Cardiac septum (tissue), 1 donor: ENCODE measurements at places on chromosomes 13 and 19.
A peak's percentile ranks its signal among the peaks of the same experiment; 100 is the strongest.

GRCh38 chr19:46283771-46284170 lies 13.1 kb upstream of the HIF3A start:
- DNase-seq: no peak

GRCh38 chr13:111610879-111611278 lies 290.4 kb downstream of the TEX29 start:
- DNase-seq: no peak

- no peak for DNase-seq
These were observed 30.3 kb upstream of the CEACAM1 start for GRCh38 chr19:42558450-42559150.

DNA sequence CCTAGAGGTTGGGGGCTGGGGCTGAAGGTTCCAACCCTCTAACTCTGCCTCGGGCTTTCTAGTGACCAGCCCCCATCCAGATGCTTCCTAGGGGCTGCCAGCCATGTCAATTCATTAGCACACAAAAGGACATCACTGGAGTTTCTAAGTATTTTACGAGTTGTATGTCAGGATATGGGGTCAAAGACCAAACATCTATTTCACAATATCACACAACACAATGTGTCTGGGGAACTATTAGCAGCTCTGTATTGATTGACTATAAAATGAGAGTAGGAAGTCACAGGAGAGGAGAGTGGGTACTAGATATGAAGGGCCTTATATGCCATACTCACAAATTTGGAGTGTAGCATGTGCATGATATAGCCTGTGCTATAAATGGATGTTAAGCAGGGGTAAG lies 42.1 kb downstream of the LPAR6 start:
- DNase-seq: no peak

GRCh38 chr19:17778968-17779929 lies 15.7 kb upstream of the B3GNT3 start:
- DNase-seq: peak; percentile 81

DNA sequence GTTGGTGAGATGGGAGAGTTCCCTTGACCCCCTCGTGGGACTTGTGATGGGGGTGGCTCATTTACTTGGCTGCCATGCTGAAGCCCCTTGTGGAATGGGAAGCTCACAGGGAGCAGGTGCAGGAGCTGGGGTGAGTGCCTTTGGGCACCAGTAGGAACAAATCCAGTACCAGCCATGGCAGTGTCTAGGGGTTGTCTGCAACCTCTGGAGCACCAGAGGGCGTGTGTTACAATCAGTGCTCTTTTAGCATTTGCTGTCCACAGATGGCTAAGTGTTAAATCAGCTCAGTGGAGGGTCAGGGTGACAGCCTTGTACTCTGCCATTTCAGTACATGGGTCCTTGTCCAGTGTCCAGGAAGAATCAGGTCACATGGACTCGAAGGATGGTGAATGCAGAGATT lies 75.6 kb downstream of the ATP8A2 start:
- no peak for DNase-seq

DNA sequence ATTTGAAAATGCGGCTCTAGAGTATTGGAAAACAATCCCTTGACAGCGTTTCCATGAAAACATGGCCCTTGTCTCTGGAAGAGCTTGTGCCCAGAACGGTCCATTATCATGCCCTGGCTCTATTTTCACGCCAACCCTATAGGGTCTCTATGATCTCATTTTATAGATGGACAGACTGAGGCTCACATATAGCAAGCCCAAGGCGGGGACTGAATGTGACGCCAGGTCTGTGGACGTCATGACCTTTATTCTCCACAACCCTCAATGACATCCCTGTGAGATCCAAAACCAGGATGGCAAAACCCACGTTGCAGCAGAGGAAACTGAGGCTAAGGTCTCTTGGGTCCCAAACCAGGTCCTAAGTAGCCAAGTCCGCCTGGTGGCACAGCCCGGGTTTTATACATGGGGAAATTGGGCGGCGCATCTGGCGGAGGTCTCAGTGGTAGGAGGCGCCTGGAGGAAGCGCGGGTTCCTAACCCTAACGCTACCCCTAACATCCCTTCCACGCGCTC lies 425 bp upstream of the COLGALT1 start:
- no peak for DNase-seq

- no peak for DNase-seq
These were observed 712 bp upstream of the RINL start for GRCh38 chr19:38878575-38879399.

DNA sequence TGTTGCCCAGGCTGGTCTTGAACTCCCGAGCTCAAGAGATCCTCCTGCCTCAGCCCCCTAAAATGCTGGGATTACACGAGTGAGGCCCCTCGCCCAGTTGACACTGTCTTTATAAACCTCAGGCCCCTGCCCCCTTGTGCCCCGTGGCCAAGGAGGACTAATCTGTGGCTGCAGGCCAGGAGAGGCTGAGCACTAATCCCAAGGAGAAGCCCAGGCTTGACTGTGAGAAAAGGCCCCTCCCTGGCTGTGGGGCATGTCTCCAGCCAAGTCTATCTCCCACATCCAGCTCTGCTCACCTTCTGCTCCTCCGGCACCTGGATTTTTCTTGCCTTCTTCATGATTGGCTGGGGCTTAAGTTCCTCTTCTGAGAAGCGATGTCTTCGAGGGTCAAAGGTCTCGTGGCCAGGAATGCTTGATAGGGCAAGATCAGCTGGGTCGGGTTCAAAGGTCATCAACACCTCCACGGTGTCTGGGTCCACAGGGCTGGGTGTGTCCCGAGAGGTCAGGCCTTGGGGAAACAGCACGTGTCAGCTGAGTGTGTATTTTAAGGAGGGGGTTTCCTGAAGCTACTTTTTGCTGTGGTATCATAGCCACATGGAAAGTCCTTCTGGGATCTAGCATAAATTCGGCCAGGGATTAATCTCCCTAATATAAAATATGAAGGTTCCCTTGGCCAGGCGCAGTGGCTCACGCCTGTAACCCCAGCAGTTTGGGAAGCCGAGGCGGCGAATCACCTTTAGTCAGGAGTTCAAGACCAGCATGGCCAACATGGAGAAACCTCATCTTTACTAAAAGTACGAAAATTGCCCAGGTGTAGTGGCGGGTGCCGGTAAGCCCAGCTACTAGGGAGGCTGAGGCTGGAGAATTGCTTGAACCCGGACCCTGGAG lies 3.8 kb downstream of the DBP start:
- no peak for DNase-seq

DNA sequence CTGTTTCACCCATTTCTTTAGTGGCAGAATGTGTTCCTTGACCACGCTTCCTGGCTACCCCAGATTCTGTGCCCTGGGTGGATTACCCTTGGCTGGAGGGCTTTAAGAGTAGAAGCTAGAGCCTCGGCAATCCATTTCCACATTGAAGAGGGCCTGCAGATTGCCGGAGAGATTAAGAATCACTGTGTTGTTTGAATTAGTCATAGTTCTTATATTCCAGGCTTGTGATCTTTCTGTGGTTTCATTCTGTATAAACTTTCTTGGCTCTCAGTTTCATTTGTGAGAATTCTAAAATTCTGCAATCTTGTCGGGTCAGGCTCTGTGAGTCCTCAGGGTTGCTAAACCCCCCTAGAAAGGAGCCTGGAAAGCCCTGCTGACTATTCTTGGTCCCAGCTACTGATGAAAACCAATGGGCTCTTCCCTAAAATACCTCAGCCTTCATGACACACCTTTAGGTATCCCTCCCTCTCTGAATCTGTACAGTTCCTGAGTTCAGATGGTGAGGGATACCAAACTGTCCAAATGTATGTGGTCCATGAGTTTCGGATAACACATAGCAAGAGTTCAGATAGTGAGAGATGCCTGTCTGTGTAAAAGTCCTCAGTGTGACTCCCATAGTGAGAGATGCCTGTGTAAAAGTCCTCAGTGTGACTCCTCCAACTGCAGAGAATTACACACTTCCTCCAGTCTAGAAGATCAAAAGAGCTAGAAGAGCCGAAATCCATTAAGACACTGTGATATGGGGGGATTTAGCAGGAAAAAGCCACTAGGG lies 4.3 kb downstream of the PHF11 start:
- no peak for DNase-seq

DNA sequence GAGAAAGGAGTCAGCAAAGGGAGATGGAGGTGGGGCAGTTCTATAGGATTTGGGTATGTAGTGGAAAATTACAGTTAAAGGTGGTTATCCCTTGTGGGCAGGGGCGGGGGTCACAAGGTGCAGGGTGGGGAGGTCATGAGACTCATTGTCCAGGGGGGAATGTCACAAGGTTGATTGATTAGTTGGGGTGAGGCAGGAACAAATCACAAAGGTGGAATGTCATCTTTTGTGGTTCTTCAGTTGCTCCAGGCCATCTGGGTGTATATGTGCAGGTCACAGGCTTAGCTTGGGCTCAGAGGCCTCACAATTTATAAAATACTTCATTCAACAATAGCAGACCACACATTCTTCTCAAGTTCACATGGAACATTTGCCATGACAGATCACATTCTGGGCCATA lies 109.6 kb downstream of the ATP11A start:
- no peak for DNase-seq

- DNase-seq: no peak
These were observed 9.1 kb downstream of the ZNF653 start for GRCh38 chr19:11496391-11497163.

DNA sequence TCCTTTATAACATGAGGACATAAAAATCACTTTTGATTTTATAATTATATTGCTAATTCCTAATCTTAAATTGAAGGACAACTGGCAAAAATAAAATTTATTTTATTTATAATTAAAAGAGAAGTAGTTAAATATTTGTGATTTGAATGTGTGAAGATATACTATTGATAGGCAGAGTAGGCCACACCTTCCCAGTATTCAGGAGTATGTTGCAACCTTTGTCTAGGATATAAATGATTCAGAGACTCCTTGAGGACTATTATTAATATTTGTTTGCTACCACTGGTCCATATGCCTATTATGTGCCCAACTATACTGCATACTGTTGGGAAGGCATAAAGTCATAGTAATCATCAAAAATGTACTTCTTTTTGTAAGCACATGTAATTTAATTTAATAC lies 94.2 kb downstream of the CDADC1 start:
- no peak for DNase-seq

- DNase-seq: no peak
These were observed 162.5 kb upstream of the TSHZ3 start for GRCh38 chr19:31511696-31512095.

DNA sequence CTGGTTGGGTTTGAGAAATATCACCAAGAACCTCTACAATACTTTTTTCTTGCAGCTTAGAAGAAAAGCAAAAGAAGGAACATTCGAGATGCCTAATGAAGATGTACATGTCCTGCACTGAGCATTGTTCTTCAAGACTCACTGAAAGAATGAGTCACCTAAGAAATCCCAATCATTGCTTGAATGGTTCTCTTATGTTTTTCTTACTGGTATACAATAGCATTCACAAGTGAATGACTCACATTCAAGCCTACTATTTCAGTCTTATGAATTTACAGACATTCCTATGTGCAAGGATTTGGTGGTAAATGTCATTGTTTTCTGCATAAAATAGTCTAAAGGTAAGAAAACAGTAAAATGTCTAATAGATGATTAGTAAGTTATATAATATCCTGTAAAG lies 594.6 kb downstream of the PCDH9 start:
- DNase-seq: no peak

- DNase-seq: no peak
These were observed 8.4 kb downstream of the B3GNT3 start for GRCh38 chr19:17803264-17803896.

DNA sequence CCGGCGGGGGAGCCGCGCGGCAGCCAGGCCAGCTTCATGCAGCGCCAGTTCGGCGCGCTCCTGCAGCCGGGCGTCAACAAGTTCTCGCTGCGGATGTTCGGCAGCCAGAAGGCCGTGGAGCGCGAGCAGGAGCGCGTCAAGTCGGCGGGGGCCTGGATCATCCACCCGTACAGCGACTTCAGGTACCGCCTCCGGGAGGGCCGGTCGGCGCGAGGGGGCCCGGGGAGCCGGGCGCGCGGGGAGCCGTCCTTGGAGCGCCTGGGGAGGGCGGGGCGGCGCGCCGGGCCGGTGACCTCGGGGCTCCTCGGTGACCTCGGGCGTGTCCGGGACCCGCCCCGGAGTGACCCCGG lies 690 bp downstream of the HCN2 start:
- no peak for DNase-seq

- peak; percentile 63 for DNase-seq
These were observed 2.9 kb downstream of the ZNF835 start for GRCh38 chr19:56668676-56669075.

DNA sequence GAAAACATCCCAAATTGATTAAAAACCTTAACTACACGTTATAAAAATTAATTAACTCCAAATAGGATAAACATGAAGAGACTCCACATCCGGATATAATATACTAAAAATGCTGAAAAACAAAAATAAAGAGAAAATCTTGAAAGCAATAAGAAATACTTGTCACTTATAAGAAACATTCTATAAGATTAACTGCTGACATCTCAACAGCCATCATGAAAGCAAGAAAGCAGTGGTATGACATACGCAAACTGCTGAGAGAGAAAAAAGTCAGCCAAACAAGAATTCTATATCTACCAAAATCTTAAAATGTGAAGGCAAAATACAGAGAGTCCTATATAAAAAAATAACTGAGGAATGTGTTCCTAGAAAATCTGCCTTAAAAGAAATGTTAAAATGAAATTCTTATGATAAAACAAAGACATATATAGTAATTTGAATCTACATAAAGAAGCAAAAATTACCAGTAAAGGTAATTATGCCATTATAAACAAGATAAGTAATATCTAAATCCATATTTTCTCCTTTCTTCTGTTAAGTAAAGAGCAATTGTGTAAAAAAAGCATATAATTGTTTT lies 1851.1 kb downstream of the PCDH9 start:
- DNase-seq: no peak

GRCh38 chr13:83633746-83634145 lies 248.5 kb downstream of the SLITRK1 start:
- DNase-seq: no peak

GRCh38 chr13:112760435-112760834 lies 70.6 kb downstream of the ATP11A start:
- no peak for DNase-seq

DNA sequence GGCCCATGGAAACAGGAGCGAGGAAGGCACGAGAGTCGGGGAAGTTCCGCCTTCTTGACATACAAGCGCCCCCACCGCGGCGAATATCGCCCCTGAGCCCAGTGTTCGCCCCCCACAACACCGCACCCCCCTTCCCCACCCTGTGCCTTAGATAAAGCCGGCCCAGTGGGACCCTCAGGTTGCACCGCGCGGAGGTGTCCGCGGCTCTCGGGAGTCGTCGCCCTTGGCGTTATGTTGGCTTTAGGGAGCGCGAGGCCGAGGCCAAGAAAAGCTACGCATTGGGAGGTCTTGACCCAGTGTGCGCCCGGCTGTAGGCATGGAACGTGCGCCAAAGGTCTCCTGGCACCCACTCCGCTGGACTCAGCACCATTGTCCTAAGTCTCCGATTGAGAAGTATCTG lies 603 bp upstream of the ZNF132 start:
- no peak for DNase-seq

DNA sequence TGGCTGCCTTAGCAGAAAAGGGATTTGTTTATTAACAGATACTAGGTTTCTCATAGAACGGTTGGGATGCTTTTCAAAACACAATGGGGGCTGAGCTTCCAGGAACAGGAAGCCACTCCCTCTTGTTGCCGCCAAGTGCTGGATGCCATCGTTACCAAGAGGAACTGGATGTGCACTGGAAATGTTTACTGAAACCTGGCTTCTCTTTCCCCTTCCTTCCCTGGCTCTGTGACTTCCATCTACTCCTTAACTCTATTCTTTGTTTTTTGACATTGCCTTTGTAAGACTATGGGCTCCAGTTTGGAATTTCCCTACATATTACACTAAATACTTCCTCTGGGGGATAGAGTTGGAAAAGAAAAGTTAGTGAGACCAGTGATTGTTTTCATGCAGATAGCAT lies 11.7 kb upstream of the KL start:
- DNase-seq: no peak

GRCh38 chr13:85853901-85854663 lies 54.9 kb upstream of the SLITRK6 start:
- DNase-seq: no peak
